ENCODE measurements at places on chromosomes 12 and 14.

DNA sequence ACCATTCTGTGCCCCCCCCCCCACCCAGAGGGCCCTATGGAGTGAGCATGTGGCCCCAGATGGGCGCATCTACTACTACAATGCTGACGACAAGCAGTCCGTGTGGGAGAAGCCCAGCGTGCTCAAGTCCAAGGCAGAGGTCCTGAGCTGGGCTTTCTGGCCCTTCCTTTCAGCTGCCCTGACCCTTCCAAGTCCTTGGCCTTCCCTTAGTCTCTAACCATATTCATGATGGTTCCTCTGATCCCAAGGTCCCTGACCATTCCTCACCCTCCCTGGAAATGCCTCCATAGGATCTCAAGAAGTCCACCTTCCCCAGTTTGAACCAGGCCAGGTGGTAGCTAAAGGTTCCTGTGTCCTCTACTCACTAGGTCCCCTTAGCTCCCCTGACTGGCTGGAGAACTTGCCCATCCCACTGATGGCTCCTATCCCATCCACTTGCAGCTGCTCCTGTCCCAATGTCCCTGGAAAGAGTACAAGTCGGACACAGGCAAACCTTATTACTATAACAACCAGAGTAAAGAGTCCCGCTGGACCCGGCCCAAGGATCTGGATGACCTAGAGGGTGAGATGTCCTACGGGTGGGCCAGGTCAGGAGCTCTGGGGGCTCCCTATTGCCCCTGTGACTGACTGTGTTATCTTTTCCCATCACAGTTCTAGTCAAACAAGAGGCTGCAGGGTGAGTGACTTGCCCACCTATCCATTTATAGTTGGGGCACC lies 9.8 kb downstream of the PRPF40B start:
- DNase-seq: no peak

DNA sequence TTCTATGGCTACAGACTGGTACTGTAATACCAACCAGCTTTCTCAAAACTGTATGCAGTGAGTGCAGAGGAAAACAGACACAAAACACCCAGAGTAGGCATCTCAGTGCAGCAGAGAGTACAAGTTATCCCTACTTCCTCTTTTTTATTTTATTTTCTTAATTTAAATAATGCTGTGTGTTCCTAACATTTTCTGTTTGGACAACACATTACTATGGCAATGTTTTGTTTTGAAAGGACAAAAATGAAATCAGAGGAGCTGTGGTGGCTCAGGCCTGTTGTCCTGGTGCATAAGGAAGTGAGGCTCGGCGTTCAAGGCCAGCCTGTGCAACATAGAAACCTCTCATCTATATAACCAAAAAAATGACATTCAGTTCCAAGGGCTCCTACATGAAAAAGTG lies 33.7 kb upstream of the SELPLG start:
- no peak for DNase-seq

GRCh38 chr14:93009471-93010129 lies 86.7 kb downstream of the CHGA start:
- DNase-seq: no peak

GRCh38 chr12:91044586-91044985 lies 13.2 kb downstream of the KERA start:
- DNase-seq: no peak

DNA sequence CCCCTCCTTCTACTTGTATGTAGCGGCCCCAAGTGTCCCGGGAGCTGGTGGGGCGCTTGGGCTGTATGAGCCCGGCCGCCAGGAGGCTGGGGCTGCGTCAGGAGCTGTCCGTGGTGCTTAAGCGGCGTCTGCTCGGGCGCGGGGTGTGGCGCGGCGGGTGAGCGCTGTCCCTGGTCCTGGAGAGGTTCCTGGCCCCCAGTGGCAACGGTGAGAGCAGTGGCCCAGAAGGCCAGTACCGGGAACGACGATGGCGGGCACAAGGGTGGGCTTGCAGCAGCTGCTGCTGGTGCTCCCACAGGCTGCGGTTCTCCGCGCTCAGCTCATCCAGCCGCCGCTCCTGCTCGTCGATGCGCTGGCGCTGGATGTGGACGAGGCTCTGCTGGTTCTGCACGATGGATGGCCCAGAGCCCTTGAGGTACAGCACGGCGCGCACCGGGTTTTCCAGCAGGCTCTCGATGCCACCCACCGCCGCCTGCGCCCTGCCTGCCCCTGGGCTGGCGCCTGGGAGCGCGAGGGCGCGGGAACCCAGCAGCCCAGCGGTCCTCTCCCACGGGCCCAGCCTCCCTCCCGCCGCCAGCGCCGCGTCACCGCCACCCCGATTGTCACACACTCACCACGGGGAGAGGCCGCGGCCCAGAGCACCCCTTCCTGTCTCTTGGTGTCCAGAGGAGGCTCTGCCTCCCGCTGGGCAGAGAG lies 41.9 kb upstream of the FKBP4 start:
- DNase-seq: peak; percentile 49

DNA sequence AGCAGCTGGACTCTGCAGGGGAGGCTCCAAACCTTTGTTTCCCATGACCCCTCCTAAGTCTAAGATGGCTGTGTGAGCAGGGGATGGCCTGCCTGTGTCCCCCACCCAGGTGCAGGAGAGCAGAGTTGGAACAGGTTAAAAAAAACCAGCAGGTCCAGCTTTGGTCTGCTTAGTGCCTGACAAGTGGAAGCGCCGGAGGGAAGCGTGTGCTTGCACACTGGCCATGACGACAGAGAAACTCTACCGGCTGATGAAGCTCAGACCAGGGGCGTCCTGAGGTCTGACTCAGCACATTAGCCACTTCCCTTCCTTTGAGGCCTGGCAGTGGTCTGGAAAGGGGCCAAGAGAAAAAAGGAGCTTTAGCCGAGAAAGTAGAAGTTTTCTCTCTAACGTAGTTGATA lies 280.1 kb downstream of the VRK1 start:
- no peak for DNase-seq

Measured in stimulated activated CD8-positive, alpha-beta memory T cell treated with anti-CD3 and anti-CD28 coated beads, Interleukin-7, amount 100 ng/mL, for 1 hour (primary cell).